ENCODE measurements at places on chromosomes 1 and 21.

GRCh38 chr1:174217787-174218574 is 58.7 kb downstream of the RABGAP1L start:
- no peak for DNase-seq

DNA sequence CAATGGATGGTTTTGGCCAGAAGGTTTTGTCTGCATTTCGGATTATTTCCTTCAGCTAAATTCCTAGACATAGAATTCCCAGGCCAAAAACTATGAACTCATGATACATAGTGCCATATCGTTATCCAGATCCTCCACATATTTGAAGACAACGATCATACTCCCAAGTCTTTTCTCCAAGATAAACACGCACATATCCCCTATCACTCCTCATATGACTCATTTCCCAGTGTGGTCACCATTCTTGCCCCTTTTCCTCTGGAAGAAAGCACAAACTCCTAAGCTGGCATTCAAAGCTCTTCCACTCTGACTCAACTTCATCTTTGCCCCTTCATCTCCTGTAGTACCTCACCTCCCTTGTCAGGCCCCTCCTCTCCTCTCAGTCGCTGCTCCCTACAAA is 277.6 kb downstream of the PLPP3 start:
- peak; percentile 90 for DNase-seq

GRCh38 chr1:208280681-208281450 is 36.7 kb upstream of the PLXNA2 start:
- no peak for DNase-seq

DNA sequence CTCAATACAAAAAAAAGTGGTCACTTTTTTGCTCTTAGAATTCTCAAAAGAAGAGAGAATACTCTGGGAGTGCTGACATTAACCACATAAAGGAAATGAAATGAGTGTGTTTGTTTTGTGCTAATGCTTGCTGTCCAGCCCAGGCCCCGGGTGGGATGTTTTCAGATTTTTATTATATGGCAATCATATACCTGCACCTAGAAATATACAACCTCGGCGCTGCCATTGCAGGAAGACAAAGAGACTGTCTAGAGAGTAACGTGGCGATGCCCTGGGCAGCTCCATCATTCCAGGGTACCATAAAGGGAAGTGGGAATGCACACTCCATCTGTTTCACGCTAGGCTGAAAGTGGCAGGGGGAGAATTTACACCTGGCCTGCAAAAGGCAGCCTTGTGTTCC is 7.1 kb downstream of the BACE2 start:
- no peak for DNase-seq

DNA sequence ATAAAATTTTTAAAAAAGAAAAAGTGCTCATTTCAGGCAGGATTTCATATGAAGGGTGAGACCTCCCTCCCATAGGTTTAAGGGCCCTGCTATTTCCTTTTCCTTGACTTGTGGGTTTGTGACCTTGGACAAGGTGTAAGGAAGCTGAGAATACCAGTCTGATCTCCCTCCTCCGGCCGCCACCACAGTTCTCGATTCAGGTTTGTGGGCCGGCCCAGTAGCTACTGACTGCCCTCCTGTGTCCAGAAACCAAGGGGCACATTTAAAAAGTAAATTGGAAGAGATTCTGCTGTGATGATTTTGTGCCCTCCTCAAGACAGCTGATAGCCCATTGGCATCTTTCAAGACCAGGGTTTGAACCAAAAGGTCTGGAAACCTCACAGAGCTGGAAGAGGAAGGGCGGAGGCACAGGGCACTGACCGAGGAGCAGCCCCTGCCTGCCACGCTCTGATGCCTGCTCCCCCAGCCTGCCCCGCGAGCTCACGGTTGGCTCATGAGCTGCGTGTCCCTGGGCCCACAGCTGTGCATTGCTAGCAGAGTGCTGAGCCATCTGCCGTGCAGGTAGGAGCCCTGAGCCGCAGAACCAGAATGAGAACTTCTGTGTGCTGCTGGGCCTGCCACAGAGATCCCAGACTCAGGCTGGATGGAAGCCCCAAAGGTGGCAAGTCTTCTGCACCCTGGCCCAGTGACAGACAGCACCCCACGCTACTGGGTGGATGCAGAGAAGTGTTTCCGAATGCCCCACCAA is 348.7 kb downstream of the NPHP4 start:
- no peak for DNase-seq

DNA sequence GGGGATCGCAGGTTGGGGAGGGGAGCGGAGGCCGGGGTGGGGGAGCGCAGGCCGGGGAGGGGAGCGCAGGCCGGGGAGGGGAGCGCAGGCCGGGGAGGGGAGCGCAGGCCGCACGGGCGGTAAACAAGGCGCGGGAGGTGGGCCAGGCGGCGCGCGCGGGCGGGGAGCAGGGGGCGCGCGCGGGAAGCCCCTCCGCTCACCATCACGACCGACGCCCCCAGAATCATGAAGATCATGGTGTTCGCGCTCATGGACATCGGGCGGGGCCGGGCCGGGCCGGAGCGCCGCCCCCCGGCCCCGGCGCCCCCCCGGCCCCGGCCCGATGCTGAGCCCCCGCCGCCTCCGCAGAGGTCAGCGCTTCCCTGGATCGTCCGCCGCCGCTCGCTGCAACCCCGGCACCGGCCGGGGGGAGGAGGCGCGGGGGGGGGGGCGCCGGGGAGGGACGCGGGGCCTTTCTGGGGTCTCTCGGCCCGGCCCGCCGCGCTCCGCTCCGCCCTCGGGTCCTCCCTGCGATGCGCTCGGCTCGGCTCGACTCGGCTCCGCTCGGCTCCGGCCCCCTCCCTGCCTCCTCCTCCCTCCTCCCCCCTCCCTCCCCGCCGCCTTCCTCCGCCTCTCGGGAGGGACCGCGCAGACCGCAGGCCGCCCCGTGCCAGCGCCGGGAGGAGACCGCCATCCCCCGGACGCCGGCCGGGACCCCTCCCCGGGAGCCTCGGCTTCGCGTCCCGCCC is at the start of gene TMEM240:
TSS of gene TMEM240 (minus strand) at position 535 of the 728 bp plus-strand sequence. CDS start at position 257, 278 bp downstream.
- no peak for DNase-seq

DNA sequence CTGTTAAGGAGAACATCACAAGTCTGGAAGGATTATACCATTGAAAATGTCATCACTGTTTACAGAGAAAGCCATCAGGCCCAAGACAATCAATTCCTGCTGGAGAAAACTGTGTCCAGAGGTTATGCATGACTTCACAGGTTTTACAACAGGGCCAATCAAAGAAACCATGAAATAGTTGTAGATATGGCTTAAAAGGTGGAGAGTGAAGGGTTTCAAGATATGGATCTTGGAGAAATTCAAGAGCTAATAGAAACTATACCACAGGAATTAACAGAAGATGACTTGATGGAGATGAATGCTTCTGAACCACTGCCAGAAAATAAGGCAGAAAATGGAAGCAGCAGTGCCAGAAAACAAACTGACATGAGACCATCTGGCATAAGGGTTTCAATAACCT is 30.2 kb downstream of the USP1 start:
- DNase-seq = no peak

- peak; percentile 29 for DNase-seq
These were observed 393 bp downstream of the BLZF1 start for GRCh38 chr1:169368406-169368769.

GRCh38 chr1:115355069-115355468 is 17.0 kb upstream of the NGF start:
- DNase-seq = no peak

GRCh38 chr1:65429806-65430205 is 9.3 kb downstream of the LEPR start:
- DNase-seq = peak; percentile 63

DNA sequence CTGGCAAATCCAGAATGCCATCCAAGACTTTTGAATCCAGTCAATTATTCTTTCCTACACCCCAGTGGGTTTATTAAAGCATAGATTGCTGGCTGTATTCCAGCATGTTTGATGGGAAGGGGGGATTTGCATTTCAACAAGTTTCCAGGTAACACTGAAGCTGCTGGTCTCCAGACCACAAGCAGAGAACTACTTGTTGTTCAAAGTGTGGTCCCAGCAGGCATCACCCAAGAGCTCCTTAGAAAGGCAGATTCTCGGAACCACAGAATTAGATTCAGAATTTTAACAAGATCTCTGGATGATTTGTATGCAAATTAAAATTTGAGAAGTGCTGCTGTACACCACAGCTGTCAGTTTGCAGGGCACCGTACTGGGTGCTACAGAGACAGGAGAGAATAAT is 216.3 kb upstream of the FAM78B start:
- DNase-seq = no peak

- DNase-seq = no peak
These were observed 15.1 kb upstream of the SAMD11 start for GRCh38 chr1:908661-909060.

DNA sequence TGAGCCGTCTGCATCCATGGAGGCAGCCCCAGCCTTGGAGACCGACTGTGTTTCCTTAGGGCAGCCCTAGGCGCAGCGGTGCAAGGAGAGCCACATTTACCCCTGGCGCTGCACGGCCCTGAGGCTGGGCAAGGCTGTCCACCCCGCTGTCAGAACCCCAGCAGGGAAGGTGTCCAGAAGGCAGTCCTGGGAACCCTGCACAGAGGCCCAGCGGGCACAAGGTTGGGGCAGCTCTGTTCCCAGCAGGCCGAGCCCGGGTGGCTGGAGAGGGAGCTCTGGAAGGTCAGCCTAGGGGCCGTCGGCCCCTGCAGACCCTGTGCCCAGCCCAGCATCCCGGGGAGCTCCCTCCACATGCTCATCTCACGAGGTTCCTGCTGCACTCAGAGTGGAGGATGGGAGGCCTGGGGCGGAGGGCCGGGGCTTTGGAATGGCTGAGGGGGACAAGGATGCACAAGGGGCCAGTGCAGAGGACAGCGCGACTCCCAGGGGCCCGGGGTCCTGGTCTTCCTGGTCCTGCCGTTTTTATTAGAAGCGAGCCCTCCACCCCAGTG is 19.9 kb upstream of the SAMD11 start:
- no peak for DNase-seq

DNA sequence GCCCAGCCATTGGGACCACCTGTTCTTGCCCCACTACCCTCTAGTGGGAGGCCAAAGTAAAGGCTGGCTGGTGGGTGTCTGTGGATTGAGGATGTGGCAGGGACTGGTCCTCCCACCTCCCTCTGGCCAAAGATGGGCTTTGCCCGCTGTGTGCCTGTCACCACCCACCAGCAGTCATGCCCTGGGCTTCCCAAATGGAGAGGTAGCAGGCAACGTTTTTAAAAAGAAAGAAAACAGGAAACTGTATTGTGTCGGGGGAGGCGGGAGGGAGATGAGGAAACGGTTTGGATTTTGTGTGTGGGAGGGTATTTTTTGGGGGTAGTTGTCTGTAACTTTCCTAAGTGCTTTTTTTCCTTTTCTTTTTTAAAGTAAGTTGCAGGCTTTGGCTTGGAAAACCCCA is 30.1 kb downstream of the SZRD1 start:
- DNase-seq = no peak

- no peak for DNase-seq
These were observed at the start of gene KRTAP6-2 for GRCh38 chr21:30598802-30599201. KRTAP6-2 (minus strand) TSS chr21:30598902; CDS start chr21:30598874, 28 bp downstream.

GRCh38 chr1:100009458-100009857 is 39.7 kb downstream of the SLC35A3 start:
- peak; percentile 64 for DNase-seq

DNA sequence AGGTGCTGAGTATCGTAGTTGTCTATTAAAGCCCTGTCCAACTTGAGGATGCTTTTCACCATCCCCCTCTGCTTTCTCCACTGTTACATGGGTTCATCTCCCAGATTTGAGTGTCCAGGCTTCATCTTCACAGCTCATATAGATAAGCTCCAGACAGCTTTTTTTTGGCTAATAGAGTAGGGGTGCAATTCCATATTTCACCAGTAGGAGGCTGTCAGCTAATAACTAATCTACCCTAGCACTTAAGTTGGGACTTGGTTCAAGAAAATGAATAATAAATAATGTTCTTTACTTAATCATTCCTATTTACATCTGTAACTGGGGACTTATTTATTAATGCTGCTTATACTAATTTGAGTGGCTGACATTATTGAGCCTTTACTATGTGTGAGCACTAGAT is 124.5 kb downstream of the IGSF21 start:
- no peak for DNase-seq

DNA sequence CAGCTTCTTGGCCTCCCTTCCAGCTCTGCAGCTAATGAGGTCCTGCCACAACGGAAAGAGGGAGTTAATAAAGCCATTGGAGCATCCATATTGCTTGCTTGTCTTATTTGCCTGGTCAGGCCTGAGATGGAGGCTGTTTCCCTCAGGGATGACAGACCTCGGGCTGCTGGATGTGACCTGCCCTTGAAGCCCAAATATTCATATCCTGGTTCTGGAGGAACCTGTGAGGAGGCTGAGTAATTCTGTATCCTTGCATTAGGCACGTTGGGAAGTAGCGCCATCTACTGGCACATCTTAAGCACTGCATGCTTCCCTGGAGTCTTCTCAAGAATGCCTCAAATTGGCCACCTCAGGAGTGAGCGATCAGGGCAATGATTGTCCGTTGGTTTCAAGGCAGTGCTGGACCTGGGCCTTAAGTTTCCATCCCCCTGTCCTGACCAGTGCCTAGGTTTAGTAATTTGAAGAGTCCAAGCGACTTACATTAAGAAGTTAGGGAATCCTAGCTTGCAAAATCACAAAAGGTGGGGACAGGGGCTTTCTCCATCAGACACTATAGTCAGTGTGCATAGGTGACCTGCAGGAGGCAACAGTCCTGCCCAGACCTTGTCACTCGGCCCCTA is 13.8 kb upstream of the NASP start:
- DNase-seq = peak; percentile 69

DNA sequence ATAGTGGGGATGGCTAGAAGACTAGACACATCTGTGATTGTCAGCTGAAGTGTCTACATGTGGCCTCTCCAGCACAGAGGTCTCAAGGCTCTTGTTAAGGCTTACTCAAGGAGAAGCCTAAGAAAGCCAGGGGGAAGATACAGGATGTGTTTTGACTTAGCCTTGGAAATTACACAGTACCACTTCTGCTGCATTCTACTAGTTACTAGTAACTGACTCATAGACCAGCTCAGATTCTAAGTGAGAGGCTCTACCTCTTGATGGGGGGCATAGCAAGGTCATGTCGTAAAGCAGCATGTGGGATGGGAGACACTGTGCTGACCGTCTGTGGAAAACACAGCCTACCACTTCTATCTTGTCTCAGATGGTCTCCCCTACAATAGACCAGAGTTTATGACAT is 99.5 kb downstream of the UBE2U start:
- DNase-seq = no peak

GRCh38 chr1:212862111-212862690 is 4.1 kb downstream of the FLVCR1 start:
- DNase-seq = no peak

- DNase-seq = no peak
These were observed 28.6 kb upstream of the CITED4 start for GRCh38 chr1:40890771-40891170.

- no peak for DNase-seq
These were observed 291.9 kb upstream of the USP25 start for GRCh38 chr21:15437883-15438282.

DNA sequence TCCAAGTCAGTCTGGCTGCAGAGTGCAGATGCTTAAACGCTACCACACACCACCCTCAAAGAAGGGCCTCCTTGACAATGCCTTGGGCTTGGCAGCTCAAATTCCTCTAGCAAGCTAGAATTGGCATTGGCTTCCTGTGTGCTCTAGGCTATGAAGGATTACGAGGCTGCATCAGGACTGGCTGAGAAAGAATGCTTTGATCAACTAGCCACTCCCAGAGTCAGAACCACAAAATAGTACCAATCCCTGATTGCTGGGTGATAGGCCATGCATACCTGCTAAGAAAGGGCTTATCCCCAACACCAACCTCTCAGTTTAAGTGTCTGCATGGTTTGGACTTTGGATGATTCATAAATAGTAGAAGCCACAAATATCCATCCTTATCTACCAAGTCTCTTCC is 504.9 kb downstream of the OMA1 start:
- DNase-seq = no peak

- DNase-seq = no peak
These were observed 105.1 kb downstream of the ROR1 start for GRCh38 chr1:63878932-63879331.
